ENCODE measurements at places on chromosomes 13 and 19.

- no peak for DNase-seq
Measured at GRCh38 chr19:46341937-46342336, 5.0 kb upstream of the PPP5C start.

- no peak for DNase-seq
Measured at GRCh38 chr19:41476583-41476982, 33.6 kb downstream of the ERICH4 start.

DNA sequence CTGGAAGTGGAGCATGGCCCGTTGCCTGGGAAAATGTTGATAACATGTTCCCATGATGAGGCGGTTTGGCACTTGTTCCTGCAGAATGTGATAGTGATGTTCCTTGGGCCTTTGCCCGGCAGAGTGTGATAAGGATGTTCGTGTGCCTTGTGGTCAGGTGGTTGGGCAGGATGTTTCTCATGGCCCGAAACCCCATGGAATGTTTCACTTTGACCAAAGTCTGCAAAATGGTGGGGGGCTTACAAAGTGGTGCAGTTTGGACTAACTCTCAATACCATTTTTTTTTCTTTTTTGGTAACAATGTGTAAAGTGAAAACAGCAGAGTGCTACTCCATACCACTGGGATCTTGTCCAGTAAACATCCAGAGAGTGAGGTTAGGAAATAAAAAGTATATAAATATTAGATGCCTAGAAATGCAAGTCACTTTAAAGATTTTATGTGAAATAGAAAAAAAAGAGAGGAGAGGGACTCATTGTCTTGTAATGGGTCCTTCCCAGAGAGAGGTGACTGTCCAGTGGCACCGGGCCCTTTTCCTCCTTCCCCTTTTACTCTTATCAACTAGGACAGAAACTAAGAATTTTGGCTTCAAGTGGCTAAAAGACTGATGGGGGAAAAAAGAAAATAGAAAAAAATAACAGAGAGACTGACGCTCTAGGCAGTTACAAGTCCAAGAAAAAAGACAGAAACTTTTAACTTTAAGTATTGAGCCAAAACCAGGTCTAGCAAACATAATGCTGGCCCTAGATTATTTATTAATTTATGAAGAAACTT, 5.7 kb downstream of the FPR3 start:
- DNase-seq, result no peak

DNA sequence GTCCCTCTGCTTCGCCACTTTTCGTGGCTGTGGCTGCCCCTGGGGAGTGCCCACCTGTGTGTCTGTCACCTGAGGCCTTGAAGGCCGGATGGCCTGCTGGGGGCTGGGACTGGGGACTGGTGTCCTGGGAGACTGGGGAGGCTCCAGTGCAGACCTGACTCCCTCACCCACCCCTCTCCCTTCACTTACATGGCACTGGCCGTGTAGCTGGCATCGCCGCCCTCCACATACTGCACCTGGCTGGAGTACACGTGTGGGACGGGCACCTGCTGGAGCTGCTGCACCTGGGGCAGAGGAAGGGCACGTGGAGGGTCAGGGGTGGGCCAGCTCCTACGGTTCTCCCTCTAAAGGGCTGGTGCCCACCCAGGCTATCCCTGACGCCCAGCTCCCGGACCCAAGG, 25.5 kb downstream of the DCAF15 start:
- no peak for DNase-seq

- DNase-seq, result no peak
Measured at GRCh38 chr13:73222627-73223305, 164.0 kb downstream of the KLF5 start.

GRCh38 chr13:73610799-73611592, 523.2 kb downstream of the KLF12 start:
- DNase-seq, result no peak

DNA sequence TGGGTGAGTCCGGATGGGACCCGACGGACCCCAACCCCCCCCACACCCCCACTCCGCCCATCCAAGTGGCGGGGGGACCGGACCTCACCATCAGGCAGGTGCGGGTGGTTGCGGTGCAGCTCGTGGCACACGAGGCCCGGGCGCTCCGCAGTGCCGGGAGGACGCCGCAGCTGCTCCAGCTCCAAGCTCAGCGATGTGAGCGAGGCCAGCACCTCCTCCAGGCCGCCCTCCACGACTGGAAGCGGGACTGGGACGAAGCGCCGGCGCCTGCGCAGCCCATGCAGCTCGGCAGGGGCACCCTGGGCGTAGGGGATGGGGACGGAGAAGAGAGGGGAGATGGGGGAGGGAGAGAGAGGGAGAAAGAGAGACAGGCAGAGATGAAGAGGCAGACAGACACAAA, 30.1 kb upstream of the OLFM2 start:
- DNase-seq, result no peak

DNA sequence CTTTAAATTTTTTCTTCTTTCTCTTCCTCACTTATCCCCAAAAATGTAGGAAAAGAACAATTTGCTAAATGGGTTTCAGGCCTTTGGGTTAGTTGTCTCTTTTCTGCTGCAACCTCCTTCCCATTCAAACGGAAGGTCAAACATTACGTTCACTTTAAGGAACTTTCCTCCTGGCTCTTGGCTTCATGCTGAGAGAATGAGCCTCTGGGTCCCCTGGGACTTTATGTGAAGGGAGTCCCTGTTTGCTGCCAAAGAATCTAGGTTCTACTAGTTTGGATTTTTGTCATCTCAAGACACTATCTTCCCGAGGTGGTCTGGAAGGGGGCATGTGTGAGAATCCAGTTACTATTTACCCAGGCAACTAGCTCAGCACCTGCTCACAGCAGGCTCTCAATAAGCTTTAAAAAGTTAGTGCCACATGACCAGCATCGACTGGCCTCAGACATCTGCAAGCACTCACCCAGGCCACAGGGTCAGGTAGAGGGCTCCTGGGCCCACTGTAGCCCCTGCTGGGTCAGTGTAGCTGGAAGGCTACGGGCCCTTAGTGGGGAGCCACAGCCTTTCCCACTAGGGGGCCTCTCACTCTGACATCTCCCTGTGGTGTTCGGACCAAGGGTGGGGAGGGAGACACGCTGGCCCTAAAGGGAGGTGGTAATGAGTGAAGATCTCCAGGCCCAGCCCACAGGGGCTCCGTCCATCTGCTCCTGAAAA, 40.5 kb downstream of the FAM124A start:
- no peak for DNase-seq

DNA sequence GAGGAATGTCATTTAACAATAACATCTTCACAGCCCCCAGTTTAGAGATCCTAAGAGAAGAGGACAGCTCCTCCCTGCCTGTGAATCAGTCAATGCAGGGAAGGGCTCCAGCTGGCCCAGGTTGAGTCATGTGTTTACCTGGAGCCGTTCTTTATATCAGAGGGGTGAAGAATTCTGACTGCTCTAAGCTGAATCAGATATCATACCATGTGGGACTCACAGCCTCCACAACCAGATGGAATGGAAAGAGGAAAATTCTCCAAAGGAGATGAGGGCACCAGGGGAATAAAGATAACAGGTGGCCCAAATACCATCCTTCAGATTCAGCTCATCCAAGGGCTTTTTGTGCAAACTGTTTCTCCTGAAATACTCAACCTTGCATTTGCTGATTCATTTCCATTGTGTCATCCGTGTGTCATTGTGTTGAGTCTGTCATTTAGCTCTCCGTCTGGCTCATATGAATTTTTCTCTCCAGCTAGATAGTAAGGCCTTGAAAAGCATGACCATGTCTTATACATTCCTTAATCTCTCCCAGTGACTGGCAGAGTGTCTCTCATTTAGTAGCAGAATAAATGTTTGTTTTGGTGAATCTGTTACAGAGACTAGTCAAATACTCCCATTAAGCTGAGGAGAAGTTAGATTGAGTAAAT, 217.9 kb downstream of the RFC3 start:
- no peak for DNase-seq

GRCh38 chr13:37944869-37945442, 75.4 kb upstream of the TRPC4 start:
- DNase-seq, result no peak
